ENCODE measurements at places on chromosomes 11 and 22. TPM values are rescaled to one million over a fixed set of nuclear protein-coding genes. Genes with fewer than 3 reads are reported as not detected.

The RASSF10 gene
- not detected for total RNA-seq

The F2 gene
- 0.29 TPM for total RNA-seq

The PYGM gene
- 0.94 TPM for total RNA-seq

The CRYBA4 gene
- not detected for total RNA-seq

The RAB3IL1 gene
- 0.10 TPM for total RNA-seq

The DUSP8 gene
- 2.4 TPM for total RNA-seq
